ENCODE measurements at places on chromosomes 12 and 14.
A peak's percentile ranks its signal among the peaks of the same experiment; 100 is the strongest.

DNA sequence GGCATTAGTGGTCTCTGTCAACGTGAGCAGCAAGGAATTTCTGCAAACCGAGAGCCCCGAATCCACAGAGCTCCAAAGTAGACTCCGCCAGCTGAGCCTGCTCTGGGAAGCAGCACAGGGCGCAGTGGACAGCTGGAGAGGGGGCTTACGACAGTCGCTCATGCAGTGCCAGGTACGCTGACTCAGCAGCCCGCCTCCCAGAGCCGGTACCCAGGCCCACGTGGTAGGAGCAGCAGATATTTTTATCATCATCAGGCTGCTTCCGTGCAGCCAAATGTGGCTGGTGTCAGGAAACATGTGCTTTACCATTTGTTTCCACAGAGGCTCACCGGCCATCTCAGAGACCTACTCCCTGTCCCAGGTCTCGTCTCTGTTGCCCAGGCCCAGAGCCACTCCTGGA lies 73.7 kb downstream of the ESR2 start:
- no peak for DNase-seq

- DNase-seq: no peak
These were observed 60.2 kb downstream of the PDE6H start for GRCh38 chr12:15033029-15033428.

DNA sequence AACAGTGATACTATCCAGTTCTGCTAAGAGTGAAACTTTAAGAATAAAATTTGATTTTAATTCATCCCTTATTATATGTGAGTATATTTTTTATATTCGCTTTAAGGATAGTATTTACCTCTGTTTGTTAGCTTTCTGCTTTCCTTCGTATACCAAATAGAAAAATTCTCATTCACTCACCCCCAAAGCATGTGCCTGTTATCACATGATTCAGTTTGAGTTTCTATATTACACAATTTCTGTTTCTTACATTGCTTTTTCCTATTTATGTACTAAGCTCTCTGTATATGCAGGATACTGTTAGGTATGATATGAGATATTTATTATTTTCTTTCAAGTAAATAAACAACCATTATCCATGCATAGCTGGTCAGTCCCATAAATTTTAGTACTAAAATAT lies 275.2 kb downstream of the FBXL14 start:
- no peak for DNase-seq

DNA sequence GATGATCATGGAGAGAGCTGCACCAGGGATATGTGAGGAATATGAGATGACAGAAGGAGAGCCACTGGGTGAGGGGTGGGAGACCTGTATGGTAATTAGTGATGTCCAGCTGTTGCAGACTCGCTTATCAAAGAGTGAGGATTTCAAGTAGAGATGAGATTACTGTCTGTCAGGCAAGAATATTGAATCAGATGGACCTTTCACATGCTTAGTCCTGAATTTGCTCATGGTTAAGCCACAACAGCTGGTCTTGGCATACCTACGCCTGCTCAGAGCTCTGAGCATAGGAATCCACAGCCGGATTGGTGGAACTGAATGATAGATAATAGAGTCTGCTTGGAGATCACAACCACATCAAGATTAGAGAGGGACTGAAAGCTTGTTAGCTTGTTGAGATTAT lies 115.2 kb upstream of the ARHGAP5 start:
- DNase-seq: no peak

DNA sequence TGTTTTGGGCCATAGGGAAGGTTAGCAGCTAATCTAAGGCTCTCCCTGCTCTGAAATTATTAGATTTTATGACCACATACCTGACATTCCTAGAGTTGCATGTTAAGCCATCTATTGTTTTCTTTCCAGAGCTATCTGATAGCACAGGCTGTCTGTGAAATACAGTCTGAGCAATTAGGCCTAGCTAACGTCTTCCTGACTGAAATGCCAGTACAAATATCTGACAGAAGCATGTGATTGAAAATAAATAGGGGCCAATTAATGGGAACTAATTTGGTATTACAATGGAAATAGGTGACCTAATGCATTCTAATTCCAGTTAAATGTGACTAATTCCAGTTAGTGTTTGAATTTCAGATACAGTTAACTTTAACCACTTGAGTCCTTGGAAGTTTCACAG lies 115.2 kb downstream of the C12orf75 start:
- no peak for DNase-seq

GRCh38 chr12:53123578-53124351 lies 20.5 kb downstream of the SOAT2 start:
- DNase-seq: no peak

DNA sequence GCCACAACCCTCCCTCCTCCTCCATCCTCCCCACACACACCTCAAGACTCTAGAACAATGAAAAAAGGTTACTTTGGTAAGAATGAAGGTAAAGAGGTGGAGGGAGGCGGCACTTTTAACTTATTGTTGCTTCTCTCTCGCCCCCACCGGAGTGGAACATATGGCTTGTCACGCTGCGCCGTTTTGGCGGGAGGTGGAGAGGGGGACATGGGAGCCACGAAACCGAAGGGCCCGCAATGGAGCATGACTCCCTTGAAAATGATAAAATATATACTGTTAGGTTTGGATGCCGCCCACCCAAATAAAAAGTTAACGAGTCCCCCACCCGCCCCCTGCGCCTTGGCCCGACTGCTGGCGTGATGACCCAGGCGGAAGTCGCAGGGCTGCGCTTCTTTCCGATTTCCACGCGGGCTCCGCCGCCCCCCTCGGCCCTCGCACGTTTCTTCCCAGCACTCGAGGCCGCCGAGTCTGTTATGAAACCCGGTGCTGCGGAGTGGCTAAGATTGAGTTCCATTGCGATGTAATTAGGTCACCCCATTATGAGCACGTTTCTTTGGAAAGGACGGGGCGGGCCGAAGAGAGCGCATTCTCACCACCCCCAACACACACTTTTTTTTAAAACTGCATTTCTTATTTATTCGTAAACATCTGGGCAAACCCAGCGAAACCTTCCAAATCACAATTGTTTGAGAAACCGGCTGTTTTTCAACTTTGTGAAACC lies 1.4 kb upstream of the ZFP36L1 start:
- DNase-seq: peak; percentile 70

GRCh38 chr14:99262977-99263448 lies 9.0 kb downstream of the BCL11B start:
- DNase-seq: no peak

DNA sequence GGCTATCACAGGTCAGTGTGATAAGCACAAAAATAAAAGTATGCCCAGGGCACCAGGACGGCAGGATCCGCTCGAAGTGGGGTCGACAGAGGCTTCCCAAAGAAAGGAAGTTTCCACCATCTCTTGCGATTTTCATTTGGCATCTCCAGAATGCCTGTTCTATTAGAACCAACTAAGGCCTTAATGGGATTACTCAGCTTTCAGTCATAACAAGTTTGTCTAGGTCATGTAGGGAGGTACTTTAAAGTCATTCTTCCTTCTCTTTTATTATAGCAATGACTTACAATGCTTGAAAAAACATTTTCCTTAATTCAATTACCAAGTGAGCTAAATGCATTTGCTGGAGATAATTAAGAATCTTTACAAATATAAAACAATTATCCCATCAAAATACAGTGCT lies 83.6 kb upstream of the DIO3 start:
- DNase-seq: no peak

DNA sequence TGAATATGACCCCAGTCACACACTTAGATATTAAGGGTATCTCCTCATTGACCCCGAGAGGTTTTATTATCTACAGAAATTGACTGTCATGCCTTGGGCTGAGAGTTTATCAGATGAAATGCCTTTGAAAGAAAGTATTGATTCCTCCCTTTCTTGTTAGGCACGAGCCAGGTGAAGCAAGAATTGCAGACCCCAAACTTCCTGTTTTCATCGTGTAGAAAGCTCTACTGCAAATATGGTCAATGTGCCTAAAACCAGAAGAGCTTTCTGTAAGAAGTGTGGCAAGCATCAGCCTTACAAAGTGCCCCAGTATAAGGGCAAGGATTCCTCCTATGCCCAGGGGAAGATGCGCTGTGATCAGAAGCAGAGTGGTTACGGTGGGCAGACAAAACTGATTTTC lies 143.9 kb upstream of the FUT8 start:
- no peak for DNase-seq

All from stimulated activated CD4-positive, alpha-beta T cell treated with anti-CD3 and anti-CD28 coated beads, Interleukin-1b, Interleukin-23, amount 100 ng/mL, for 24 hours (primary cell).